ENCODE measurements at places on chromosomes 2 and 18.

GRCh38 chr2:108354136-108354535 lies 23.6 kb upstream of the SULT1C4 start:
- DNase-seq, result no peak

DNA sequence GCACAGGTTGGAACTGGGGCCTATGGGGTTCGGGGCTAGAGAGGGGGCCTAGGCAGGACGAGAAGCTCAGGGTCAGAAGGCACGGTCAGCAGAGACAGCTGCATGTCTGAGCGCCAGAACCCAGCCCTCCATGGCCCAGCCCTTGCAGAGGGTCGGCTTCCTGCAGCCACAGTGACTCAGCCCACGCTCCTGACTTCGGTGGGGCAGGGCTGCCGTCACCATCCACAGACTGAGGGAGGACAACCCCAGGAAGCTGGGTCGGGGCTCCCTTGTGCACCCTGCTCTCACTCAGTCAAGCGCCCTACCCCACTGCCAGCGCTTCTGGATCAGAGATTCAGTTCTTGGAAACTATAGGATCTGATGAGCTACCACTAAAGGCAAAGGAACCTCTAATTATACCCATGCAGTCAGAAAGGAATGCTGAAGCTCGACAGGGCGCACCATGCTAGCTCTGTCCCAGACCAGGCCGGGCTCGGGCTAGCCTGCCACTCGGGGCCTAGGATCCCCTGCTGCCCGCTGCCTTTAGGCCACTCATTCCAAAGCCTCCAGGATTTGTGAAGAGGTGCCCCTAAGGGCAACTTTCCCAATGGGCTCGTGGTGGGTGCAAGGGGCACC lies 3.0 kb downstream of the ACTR1B start:
- no peak for DNase-seq

DNA sequence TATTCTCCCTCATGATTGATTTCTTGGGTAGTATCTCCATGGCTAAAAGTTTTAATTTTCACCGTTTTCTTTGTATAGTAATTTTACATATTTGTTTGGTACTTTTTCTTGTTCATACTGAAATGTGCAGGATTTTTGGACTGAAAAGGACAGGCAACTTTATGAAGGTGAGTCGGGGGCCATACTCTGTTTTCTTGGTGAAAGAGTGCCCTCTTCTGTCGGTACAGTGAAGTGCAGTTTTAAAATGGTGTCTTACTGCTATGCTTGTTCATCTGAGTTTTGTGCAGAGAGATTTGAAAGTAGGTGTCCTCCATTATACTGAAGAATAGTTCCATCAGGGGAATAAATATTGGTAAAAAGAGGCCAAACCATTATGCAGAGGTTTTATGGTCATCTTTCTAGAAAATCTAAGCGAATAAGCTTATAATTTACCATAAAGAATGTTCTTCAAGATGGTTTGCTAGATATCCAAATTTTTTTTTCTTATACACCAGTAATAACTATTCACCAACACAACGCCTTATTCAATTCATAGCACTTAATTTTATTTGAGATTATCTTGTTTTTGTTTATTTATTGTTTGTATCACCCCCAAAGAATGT lies 8.7 kb upstream of the SERPINB13 start:
- DNase-seq, result no peak

GRCh38 chr18:13434854-13435253 lies 216.3 kb downstream of the LDLRAD4 start:
- no peak for DNase-seq

- DNase-seq, result no peak
Measured at GRCh38 chr2:73489053-73489452, 103.4 kb downstream of the ALMS1 start.

GRCh38 chr2:234145511-234145910 lies 95.0 kb downstream of the SPP2 start:
- DNase-seq, result no peak

DNA sequence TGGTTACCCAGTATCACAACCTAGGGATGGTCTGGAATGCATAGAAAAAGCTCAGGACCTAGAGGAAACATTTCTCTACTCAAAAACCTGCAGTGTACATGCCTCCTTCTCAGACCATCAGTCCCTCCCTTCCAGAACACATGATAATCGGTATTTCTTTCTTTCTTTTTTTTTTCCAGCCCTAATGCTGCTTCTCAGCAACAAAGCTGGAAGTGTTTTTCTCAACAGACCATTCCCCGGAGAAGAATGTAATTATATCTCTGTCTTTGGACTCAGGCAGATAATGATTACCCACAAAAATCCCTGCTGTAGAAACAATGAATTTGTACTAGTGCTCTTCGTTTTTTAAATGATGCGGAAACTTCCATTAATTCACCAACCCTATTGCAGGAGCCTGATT lies 44.1 kb upstream of the NDUFV2 start:
- no peak for DNase-seq

DNA sequence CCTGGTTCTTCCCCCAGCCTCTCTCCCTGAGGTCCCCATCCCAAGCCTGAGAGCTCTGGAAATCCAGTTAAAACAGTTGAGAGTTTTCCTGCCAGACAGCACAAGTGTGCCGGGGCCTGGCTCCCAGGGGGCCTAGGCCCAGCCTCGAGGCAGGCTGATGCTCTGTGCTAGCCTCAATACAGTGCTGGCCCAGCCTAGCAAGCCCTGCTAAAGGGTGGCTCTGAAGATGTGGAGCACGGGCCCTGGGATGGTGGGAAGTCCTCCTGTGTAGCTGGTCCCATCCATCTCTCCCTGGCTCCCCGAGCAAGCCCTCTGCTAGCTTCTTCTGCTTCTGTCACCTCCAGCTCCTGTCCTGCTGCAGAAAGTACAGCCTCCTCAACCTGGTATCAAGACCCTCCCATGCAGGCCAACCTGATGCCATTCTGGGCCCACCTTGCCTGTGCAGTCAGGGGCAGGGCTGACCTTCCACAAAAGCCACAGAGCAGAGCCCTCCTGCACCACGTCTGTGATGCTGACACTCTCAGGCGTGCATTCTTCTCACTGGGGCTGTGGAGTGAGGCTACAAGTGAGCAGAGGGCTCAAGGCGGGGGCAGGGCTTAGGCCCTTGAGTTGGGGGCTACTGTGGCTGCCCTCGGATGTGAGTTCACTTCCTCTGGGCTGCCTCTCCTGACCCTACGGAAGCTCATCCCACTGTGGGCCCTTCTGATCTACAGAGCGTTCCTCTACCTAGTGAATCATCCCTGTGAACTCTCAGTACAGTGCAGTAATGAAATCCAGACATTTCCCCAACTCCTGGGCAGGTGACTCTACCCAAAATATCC lies 60.1 kb upstream of the LAPTM4A start:
- no peak for DNase-seq

DNA sequence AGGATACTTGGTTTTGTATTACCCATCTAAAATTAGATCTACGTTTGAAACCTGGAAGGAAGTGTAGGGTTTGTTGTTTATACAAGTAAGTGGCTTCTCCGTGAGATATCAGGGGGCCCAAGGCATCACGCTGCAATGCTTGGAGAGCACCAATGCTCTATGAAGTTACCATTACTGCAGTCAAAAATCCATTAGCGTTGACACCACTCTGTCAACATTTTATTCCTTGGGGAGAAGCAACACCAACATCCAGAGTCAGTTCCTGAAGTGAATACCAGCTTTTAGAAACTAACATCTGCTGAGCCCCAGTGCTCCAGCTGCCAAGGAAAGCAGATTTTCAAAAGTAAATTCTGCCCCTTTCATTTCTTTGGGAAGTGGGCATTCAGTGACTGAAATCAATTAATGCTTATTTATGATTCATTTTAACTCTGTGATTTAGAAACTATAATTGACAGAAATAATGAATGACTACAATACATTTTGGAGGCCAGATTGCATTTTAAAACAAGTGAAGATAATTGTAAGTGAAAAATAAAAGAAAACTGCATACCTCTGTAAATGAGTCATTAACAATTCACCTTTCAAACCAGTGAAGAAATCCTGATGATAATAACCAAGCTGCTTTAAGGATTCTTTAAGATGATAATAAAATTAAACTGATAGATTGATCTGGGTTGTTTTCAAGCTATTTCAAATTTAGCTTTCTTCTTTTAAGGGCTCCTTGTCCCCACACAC lies 30.5 kb downstream of the LRP1B start:
- DNase-seq, result no peak

- no peak for DNase-seq
Measured at GRCh38 chr2:124646166-124646815, 621.2 kb downstream of the CNTNAP5 start.

GRCh38 chr2:72292433-72292832 lies 144.8 kb upstream of the CYP26B1 start:
- DNase-seq, result no peak

DNA sequence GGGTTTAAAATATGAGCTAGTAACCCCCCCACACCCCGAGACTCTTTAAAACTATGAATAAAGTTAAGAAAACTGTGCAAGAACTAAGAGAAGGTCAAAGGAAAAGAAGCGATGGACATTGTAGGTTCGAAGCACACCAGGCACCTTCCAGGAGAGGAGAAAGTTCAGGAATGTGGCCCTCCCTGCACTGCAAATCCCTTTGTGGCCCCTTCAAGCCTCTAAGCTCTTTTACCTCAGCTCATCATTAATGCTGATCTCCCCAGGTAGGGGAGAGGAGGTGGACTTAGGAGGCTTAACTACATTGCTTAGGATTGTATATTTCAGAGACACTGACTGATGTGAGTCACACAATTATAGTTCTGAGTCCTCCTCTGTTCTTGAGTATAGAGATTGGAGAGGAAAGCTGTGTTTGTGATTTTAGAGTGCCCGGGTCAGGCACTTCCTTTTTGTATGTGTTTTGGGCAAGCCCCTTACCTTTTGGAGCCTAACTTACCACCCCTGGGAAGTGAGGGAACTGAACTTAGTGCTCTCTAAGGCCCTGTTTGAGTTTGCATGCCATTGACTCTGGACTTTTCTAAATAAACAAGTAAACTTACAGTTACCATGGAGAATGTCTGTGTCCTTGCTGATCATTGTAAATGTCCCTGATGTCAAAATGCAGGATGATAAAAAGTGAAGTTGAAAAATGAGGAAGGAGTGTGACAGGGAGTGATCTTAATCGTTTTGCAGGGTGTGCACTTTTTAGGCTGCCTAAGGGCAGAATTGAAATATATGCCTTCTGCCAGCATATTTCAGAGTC lies 140.8 kb upstream of the ZEB2 start:
- DNase-seq, result no peak

DNA sequence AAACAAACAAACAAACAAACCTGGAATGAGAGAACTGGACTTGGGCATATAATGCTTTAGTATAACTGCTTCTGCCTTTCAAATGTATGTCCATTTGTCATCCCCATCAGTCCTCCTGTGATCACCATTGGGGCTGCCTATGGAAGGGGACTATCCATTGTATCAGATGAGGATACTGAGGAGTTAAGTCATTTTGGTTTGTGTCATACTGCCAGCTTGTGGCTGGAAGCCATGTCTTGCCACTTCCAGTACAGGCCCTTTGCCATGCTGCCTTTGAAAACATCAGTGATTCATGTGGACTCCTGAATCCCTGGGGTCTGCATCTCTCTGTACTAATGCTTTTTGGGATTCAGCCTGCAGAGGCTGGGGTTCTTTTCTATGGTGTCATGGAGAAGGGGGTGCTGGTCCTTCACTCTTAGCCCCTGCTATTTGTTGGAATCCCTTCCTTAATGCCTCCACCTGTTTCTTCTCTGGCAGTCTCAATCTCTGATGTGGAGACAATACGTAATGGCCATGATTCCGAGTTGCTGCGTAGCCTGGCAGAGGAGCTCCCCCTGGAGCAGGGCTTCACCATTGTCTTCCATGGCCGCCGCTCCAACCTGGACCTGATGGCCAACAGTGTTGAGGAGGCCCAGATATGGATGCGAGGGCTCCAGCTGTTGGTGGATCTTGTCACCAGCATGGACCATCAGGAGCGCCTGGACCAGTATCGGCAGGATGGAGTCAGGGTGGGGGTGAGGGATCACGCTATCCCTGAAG lies 10.6 kb downstream of the PLCD4 start:
- no peak for DNase-seq

DNA sequence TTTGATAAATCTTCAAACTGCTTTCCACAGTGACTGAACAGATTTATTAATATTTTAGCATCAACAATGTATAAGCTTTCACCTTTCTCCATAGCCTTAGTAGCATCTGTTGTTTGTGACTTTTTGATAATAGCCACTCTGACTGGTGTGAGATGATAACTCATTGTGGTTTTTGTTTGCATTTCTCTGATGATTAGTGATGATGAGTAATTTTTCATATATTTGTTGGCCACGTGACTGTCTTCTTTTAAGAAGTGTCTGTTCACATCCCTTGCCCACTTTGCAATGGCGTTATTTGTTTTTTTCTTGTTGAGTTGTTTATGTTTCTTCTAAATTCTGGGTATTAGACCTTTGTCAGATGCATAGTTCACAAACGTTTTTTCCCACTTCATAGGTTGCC lies 952.9 kb downstream of the TRIB2 start:
- DNase-seq, result no peak

DNA sequence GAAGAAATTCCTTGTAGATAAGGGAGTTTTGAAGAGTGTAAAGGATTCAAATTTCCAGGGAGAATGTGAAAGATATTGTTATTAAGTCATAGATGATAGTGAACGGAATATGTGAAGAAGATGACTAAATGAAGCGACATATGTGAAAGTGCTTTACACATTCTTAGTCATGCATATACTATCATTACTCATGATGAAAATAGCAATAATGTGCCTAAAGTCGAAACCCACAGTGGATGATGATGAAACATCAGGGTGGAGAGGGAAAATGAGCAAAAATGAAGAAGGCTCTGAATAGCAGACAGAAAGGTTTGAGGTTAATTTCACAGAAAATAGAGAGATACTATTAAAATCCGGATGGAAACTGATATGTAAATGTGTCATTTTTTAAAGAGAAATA lies 1237.1 kb downstream of the LRP1B start:
- DNase-seq, result no peak

DNA sequence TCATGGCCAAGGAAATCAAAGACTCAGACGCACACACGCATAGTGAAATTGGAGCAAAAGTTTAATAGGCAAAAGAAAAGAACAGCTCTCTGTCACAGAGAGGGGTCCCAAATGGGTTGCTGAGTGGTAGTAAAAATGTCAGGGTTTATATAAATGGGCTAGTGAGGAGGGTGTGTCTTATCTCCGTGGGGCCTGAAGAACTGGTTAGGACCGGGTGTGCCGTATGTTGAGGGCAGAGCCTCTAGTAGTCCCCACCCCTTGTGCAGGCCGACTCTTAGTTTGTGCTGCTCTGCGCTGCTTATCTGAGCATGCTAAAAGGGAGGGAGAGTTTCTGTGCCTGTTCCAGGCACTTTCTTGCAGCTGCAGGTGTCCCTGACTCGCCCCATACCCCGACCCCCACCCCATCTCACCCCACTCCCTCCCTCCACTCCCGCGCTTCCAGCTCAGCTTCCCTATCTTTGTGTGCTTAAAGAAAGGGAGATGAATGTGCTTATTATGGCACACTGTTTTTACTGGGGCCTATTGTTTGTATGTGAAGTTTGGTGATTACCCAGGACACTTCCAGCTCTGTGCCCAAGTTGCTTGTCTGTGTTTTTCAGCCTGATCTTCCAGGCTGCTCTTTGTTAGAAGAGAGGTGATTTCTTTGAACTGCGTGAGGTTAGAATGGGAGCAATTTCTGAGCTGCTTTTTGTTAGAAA lies 167.4 kb downstream of the SPAG16 start:
- DNase-seq, result no peak

GRCh38 chr2:28664120-28664842 lies 87.3 kb upstream of the PPP1CB start:
- no peak for DNase-seq
